ENCODE measurements at places on chromosomes 1 and 21.

DNA sequence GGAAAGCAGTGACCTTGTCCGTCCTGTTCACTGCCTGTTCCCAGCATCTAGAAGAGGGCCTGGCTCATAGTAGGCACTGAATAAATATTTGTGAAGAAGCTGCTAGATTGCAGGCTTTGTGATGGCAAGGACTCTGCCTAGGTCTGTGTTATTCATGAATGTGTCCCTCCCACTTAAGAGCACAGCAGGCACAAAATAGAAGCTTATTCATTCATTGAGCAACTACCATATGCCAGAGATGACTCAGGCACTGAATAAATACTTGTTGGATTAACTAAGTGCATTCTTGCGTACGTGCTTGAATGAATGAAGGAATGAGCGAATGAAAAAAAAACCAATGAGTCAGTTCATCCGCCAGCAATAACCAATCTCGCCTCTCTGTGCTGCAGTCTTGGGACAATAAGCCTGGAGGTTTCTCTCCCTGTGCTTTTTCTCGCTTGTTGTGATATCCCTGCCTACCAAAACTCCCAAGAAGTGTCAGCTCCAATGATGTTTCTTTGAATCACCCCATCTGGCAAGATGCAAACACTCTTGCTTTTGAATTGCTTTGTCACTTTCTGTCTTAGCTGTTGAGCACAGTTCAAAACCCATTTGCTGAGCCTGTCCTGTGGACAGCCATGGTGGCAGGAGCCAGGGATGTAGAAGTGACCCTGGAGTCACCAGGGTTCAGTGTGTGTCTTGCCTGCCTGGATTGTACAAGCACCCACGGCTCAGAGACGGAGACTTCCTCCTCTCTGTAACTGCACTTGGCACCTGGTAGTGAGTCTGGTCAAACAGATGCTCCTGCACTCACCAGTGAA lies 143.9 kb downstream of the KAZN start:
- DNase-seq = peak; percentile 89

DNA sequence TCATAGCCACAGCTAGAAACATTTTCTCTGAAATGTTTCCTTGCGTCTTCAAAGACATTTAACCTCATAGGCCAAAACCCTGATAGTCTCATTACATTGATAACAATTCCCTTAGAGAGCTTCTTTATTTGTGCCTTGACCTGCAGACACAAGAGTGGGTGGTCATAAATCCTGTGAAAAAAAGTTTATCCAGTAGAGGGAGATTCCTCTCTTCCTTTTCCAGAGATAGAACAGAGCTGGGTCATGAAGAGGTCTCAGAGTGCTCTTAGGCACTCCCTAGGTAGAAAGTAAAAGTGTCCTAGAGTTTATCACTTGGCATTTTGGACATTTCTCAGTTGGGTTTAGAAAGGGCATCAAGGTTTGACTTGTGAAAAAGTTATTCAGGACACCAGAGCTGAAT lies 426.1 kb downstream of the NUF2 start:
- DNase-seq = no peak

DNA sequence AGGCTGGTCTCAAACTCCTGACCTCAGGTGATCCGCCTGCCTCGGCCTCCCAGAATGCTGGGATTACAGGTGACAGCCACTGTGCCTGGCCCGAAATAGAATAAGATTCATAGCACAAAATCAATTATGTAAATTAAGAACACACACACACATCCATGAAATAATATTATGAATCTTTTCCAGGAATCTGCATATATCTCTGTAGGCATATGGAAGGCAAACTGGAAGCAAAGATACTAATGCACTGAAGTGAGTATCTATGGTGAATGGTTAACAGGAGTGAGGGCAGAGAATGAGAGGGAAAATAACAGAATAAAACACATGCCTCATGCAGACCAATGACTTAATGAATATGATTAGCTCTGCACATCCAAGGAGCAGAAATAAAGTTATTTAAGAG lies 61.6 kb upstream of the ATP2B4 start:
- DNase-seq = no peak

GRCh38 chr1:40983286-40983685 lies 3.8 kb downstream of the CTPS1 start:
- no peak for DNase-seq

DNA sequence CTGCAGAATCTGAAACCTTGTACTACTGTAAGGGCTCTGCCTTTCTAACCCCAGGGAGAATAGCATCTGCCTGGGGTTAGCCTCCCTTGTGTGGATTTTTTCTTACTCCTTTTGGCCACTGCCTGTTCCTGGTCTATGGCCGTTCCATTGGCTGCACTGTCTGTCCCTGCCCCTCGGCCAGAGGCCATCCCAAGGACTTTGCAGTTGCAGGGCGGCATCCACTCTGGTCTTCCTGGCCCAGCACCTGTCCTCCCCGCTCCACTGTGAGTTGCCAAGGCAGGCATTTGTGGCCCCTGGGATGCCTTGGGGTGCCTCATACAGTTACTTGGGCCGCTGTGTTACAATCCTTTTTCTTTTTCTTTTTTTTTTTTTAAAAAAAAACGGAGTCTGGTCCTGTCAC lies 45.8 kb downstream of the PDE9A start:
- no peak for DNase-seq

- no peak for DNase-seq
Measured at GRCh38 chr21:28215214-28215954, 777.3 kb downstream of the LTN1 start.

DNA sequence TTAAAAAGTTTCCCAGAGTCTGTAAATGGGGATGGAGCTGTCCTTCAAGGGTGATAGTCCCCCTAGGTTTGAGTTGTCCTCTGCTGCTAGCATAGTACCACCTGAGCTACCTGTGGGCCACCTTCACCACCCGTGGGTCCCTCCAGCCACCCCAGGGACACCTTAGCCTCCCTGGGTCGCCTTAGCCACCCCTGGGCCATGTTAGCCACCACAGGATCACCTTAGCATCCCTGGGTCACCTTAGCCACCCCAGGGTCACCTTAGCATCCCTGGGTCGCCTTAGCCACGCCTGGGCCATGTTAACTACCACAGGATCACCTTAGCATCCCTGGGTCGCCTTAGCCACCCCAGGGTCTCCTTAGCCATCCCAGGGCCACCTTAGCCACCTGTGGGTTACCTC lies 67.1 kb downstream of the ADARB1 start:
- DNase-seq = no peak

DNA sequence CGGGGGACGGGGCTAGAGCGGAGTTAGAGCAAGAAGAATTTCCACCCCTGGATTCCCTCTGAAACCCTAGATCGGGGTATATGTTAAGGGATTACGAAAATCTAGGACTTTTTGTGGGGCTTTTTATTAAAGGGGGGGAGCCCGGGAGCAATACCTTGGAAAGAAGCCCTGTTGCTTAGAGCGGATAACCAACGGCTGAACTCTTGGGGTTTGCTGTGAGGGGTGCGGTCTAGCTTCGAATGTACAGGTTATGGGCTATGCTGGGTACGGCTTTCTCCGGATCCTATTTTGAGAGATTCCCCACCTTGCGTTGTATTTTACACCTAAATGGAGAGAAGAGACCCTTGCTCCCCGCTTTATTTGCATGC lies 626 bp downstream of the DYRK3 start:
- no peak for DNase-seq

- DNase-seq = no peak
Measured at GRCh38 chr1:55128418-55128995, 86.7 kb downstream of the USP24 start.

- peak; percentile 45 for DNase-seq
Measured at GRCh38 chr1:170729225-170730002, 65.5 kb downstream of the PRRX1 start.

GRCh38 chr1:27650539-27651175 lies 15.7 kb upstream of the FGR start:
- peak; percentile 63 for DNase-seq

- no peak for DNase-seq
Measured at GRCh38 chr1:32929366-32929765, 28.2 kb upstream of the TMEM54 start.

GRCh38 chr1:247304031-247304430 lies 27.6 kb downstream of the ZNF496 start:
- DNase-seq = no peak

DNA sequence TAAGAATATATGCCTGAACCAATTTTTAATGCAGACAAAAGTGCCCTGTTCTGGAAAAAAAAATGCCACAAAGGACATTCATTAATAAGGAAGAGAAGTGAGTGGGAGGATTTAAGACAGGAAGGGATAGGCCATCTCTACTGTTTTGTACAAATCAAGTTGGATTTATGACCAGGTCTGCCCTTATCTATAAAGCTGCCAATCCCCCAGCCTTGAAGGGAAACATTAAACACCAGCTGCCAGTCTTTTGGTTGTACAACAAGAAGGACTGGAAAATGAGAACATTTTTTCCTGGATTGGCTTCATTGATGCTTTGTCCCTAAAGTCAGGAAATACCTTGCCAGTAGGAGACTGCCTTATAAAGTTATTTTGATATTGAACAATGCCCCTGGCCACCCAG lies 444.0 kb downstream of the NPHP4 start:
- DNase-seq = no peak

GRCh38 chr1:43545695-43546387 lies 15.2 kb downstream of the PTPRF start:
- DNase-seq = no peak

- no peak for DNase-seq
Measured at GRCh38 chr1:204731509-204731908, 46.0 kb upstream of the LRRN2 start.

- no peak for DNase-seq
Measured at GRCh38 chr1:55212349-55213150, 2.6 kb downstream of the USP24 start.

DNA sequence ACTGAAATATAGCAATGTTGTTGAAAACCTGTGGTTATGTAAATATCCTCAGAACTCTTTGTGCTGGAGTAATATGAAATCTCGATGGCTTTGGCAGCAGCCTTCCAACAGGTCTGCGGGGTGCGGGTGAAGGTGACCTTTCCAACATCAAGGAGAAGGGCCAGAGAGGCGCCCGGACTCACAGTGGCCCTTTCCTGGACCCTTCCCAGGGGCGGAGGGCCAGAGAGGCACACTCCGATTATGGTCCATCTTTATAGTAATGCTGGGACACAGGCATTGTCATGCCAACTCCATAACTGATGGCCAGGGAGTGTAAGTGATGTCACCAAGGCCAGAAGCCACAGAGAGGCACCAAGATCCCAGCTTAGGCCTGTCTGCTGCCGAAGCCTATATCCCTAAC lies 18.1 kb downstream of the SLC37A1 start:
- DNase-seq = no peak
